ENCODE measurements at places on chromosomes 7 and 10.

DNA sequence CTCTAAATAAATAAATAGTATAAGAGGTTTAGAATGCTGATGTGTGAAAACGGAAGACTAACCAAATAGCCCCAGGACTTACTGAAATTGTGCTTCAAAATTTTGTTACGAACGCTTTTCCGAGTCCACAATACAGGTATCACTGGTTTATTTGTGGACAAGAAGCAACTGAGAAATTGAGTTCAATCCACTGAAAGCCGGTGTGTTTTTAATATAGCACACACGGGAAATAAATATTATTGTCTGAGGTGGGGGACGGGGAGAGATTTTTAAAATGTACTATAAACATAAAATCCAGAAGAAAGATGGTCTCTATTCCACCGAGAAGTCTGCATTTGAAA is 598 bp downstream of the SLC16A12 start:
- no peak for DNase-seq

DNA sequence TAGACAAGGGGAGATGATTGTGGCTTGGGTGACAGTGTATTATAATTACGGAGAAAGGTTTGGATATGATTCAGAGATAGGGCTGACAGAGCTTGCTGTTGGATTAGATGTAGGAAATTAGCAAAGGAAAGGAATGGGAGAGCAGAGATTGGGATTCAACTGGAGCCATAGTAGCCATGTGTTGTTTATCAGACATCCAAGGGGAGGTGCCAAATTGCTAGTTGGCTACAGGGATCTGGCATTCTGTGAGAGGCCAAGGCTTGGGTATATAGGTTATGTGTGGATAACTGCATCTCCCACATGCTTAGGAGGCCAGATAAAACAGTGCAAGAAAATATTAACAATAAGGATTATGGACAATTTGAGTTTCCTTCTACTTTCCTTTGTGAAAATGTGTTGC is 34.9 kb downstream of the CSGALNACT2 start:
- no peak for DNase-seq

- DNase-seq: no peak
Measured at GRCh38 chr10:76255241-76255640, 823.8 kb downstream of the LRMDA start.

GRCh38 chr7:39164887-39165286 is 187.2 kb downstream of the POU6F2 start:
- no peak for DNase-seq

DNA sequence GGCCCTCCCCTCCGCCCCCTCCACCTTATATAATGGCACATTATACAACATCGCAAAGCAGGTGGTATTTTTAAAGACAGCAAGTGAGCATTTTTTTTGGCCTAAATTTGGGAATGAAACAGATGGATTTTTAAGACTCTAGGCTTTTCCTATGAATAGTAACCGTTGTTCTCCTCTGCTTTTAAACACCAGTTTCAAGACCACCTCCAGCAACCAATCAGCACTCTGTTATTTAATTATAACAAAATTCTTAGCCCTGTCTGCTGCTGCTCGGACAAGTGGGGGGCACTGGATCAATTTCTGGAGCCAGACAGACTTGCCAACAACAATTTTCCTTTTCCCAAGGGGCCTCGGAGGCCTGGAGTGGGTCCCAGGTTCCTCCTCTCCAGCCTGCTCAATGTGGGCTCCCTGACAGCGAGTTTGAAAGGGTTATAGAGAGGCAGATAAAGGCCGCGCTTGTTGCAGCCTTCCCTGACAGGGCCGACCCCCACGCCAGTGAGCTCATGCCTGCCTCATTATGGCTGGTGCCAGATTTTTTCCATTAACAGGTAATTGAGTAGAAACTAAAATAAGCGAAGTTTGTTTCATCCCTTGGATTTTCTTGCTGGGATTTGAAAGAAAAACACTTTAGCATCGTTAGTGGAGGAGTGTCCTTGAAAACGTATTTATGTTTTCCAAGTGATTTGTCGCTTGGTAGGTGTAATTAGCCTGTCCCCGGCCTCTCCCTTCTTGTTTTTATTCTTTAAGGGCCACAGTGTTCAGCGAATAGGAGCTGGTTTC is 227.3 kb downstream of the TCF7L2 start:
- DNase-seq: no peak

GRCh38 chr10:45058992-45059561 is 58.4 kb downstream of the ZNF22 start:
- DNase-seq: no peak

- DNase-seq: no peak
Measured at GRCh38 chr7:55325371-55325792, 39.8 kb upstream of the LANCL2 start.

DNA sequence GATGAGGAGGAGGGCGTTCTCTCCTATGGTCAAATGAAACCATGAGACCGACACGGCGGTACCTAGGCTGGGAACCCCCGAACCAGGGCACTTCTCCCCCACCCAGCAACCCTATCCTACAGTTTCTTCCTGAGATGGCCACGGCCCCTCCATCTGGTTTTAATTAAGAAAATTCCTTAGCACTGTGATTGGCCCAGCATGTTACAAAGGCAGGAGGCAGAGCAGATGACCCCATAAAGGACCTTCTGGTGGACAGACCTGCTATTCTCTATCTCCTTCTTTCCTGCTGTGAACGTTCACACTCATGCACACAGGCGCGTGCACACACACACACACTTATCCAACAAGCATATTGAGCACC is 129.4 kb downstream of the RGS10 start:
- DNase-seq: no peak

DNA sequence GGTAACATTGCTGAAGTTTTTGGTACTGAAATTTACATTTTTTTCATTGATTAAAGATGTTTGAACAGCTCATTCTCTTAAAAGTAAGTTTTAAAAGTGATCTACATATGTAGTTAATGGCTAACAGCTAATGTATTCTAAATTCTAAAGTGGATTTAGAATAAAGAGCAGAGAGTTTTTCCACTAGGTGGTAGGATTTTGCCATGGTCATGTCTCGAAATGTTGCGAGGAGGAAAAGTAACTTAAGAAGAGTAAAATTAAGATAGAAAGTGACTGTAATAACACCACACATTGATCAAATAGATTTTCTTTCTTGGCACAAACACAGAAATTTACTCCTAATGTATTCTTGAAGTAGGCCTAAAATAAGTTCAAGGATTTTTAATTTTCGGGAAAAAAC is 19.8 kb downstream of the LSMEM1 start:
- no peak for DNase-seq

- DNase-seq: no peak
Measured at GRCh38 chr10:48564466-48565160, 40.3 kb downstream of the ARHGAP22 start.

DNA sequence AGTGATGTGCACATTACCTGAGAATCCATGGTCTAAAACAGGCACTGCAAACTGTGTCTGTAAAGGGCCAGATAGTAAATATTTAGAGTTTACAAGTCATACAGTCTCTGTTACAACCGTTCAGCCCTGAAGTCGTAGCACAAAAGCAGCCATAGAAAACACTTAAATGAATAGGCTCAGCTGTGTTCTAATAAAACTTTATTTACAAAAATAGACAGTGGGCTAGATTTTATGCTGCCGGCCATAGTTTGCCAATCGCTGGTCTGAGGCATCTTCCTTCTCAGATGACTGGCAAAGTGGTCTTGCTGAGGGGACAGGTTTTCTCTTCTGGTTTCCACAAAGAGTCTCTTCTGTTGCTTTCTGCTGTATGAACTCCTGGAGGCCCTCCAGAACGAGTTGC is 121.7 kb downstream of the EMX2 start:
- no peak for DNase-seq

DNA sequence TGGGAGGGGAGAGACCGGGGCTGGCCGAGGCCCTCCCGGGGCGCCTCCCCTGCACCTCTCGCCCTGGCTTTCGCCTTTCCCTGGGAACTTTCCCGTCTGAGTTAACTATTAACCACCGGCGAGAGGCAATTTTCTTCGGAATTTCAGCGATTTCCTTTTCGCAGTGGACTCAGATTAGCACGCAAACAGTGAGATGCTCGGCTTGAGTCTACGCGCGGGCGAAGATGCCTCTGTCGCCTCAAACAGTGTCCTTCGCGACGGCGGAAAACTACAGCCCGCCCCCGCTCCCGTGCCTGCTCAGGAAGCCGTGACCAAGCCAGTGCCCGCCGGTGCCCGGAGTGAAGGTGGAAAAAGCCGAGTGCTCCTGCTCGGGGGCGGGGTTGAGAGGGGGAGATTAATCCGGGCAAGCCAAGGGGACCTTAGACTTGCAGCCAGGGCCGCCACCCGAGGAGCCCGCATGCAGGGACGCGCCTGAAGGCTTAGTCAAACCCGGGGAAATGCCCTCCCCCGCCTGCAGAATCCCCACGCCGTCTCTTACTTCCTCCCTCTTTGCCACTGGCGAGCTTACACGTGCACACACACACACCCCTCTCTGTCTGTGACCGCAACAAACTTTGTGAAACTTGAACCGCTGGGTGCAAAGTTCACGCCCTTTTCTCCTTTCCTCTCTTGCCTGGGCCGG is 14.5 kb upstream of the PAX2 start:
- DNase-seq: no peak

DNA sequence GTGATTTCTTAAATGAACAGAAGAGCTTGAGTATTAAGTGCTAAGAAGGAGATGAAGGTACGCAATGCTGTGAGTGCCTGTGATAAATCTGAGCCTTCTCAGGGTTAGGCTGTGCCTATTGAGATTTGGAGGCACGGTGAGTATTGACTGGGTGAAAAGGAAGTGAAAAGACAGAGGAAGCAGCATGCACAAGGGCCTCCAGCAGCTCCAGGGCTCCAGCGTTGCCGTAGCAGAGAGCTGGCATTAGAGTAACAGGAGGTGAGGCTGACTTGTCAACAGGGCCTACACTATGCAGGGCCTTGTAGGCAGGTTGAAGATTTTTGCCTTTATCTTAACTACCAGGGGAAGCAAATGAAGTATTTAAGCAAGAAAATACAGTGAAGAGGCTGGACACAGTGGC is 54.1 kb upstream of the PDCD4 start:
- DNase-seq: no peak

- DNase-seq: no peak
Measured at GRCh38 chr10:131071721-131072120, 239.8 kb downstream of the TCERG1L start.

GRCh38 chr7:1572111-1572822 is 2.4 kb upstream of the PSMG3 start:
- DNase-seq: no peak

DNA sequence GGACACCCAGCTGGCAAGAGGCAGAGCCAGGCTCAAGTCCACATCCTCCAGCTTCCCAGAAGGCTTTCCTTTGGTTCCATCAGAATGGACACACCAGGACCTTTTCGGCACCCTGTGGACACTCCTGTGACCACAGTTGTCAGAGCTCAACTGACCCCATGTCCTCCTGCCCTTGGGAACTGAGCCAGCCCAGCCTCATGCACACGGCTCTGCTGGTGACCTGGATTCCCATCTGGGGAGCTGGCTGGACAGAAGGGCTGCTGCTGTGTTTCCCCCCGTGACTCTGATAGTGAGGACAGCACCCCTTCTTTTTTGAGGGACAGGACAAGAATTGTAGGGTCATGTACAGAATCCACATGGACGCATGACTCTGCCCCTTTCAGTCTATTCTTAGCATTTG is 289.2 kb downstream of the WDR37 start:
- no peak for DNase-seq

DNA sequence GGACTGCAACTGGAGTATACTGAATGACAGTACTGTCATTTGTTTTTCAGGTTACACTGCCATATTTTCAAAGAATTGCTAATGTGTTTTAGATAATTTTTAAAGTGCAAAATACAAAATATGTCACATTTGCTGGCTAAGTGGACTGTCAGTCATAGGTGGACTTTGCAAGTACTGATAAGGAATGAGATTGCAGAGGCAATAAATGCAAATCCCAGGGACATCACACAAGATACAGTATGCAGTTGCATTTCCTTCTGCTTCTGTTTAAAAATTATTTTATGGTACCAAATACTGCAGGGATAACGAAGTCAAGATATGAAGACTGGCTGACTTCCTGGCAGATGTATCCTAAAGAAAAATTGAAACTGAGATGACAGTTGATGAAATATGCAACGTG is 237.6 kb upstream of the MAGI2 start:
- no peak for DNase-seq

DNA sequence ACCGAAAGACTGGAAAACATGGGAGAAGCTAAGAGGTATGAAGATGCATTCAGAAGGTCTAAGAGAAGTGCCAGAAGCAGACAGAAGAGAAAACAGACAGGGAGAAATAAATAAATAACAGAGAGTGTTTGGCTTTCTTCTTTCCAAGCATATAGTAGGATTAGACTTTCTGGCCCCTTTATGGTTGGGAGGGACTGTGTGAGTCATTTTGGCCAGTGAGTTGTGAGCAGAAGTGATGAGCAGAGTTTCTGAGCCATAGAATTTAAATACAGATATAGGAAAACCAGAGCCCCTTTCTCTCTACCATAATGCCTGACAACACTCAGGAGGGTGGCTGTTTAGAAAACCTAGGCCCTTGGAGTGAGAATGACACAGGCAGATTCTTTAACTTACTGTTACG is 171.0 kb downstream of the PPP1R17 start:
- no peak for DNase-seq

- DNase-seq: no peak
Measured at GRCh38 chr10:118332948-118333710, 9.0 kb downstream of the FAM204A start.

GRCh38 chr7:86913709-86914108 is 145.7 kb downstream of the ELAPOR2 start:
- no peak for DNase-seq

DNA sequence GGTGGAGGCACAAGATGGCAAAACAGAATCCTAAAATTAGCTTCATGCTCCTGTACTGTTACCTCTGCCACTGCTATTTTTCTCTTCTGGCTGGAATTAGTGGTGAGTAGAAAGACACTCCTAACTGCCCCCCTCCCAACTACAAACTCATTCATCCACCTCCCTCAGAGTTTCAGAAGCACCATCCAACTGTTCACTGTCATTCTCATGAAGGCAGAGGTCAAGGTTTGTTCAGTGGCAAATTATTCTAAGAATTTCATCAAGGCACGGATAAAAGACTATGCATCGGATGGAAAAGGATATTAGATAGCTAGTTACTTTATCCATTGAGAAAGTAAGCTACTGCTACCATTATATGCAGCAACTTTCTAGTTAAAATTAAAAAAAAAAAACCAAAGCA is 59.7 kb downstream of the LRGUK start:
- DNase-seq: no peak

GRCh38 chr7:130369110-130369711 is 11.1 kb upstream of the CPA1 start:
- no peak for DNase-seq

GRCh38 chr10:3105166-3105565 is 37.8 kb downstream of the PFKP start:
- DNase-seq: no peak

GRCh38 chr10:112282086-112282485 is 1.1 kb upstream of the TECTB start:
- no peak for DNase-seq

- DNase-seq: no peak
Measured at GRCh38 chr10:92834331-92834730, 14.0 kb upstream of the EXOC6 start.

DNA sequence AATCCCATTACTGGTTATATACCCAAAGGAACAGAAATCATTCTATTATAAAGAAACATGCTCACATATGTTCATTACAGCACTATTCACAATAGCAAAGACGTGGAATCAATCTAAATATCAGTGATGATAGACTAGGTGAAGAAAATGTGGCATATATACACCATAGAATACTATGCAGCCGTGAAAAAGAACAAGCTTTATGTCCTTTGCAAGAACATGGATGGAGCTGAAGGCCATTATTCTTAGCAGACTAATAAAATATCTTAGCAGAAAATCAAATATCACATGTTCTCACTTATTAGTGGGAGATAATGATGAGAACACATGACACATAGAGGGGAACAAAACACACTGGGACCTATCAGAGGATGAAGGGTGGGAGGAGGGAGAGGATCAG is 38.8 kb downstream of the CAPZA2 start:
- no peak for DNase-seq

GRCh38 chr10:71042699-71043098 is 154.3 kb upstream of the PCBD1 start:
- DNase-seq: no peak
